ENCODE measurements at places on chromosomes 6 and 20. TPM values are rescaled to one million over a fixed set of nuclear protein-coding genes. Genes with fewer than 3 reads are reported as not detected.

DNA sequence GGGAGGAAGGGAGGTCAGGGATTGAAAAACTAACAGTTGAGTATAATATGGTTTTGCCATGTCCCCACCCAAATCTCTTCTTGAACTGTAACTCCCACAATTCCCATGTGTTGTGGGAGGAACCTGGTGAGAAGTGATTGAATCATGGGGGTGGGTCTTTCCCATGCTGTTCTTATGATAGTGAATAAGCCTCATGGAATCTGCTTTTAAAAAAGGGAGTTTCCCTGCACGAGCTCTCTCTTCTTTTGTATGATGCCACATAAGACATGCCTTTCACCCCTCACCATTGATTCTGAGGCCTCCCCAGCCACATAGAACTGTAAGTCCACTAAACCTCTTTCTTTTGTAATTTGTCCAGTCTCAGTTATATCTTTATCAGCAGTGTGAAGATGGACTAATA is 833.4 kb upstream of the MAP3K7 start:
- DNase-seq = no peak

GRCh38 chr20:52365688-52366087 is 174.1 kb upstream of the ZFP64 start:
- no peak for DNase-seq

GRCh38 chr6:24274441-24275083 is 83.3 kb downstream of the DCDC2 start:
- DNase-seq = no peak

DNA sequence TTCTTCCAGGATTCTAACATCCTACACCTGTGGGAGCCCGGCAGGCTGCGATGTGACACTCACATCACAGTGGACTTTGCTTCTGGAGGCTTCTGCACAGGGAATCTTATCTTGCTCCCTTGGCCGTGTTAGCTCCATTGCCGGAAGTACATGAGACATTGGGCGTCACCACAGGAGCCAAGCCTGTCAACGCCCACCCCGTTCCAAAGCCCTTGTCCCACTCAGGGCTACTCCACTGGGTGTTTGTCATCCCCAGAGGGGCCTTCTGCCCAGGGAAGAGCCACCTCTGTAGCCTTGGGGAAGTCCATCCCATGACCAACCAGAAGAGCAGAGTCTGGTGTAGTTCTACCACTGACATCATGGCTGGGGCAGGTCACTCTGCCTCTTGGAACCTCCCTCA is 1.7 kb downstream of the RAB44 start:
- DNase-seq = no peak

DNA sequence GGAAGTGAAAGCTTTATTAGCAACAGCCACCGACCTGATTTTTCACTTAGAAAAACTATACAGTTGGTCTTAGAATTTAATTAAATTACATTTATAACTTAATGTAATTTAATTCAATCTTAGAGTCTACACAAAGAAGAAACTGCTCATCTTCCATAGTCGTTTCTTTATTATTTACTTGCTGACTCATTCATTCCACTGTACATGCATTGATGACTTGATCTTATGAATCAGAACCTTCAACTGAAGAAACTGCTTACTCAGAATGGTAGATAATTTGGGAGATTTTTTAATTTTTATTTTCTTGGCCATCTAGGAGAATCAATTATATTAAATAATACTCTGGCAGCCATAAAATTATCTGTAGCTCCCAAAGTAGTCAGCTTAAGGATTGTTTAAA is 1021.6 kb upstream of the FLRT3 start:
- DNase-seq = no peak

DNA sequence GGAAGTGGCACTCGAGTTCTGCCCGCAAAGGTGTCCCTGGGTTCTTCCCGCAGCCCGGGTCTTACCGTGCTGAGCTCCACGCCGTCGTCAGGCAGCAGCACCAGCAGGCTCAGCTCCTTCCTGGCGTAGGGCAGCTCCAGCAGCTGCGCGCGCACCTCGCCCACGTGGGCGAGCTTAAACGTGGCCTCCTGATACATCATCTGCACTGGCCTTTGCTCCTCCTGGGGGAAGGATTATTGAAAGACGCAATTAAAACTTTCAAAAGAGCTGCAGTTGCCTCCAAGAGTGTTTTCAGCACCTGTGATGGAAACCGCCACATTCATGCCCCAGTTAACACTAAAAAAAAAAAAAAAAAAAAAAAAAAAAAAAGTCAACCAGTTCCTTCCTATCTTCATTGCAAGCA is 11.3 kb downstream of the SERPINB9 start:
- DNase-seq = no peak

Gene PLAGL1
- 25.6 TPM for total RNA-seq

Gene SLX4IP
- total RNA-seq = 2.8 TPM
